Naive thymus-derived CD8-positive, alpha-beta T cell (primary cell): ENCODE measurements at places on chromosomes 11 and 22. TPM values are rescaled to one million over a fixed set of nuclear protein-coding genes. Genes with fewer than 3 reads are reported as not detected.

- no peak for DNase-seq
Measured at GRCh38 chr11:115607621-115608221, 103.5 kb upstream of the CADM1 start.

The NXPE2 gene
- not detected for total RNA-seq

GRCh38 chr11:117591316-117592039 is 205.5 kb downstream of the DSCAML1 start:
- DNase-seq, result no peak

DNA sequence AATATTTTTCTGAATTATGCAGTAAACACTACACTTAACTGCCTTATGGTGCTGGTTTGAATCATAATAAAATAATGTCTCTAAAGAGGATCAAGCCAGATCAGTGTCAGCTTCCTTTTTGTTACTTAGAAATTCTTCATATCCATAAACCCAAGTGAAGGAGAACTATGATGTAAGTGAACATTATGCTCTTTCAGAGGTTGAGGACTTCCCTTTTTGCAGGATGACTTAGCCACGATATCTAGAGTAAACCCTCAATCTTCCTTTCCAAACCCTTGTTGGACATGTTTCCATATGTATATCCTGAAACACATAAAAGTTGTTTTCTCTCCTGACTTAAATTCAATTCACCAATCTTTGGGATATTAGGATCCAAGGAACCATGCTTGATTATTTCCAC is 19.1 kb downstream of the OR8D1 start:
- DNase-seq, result no peak

DNA sequence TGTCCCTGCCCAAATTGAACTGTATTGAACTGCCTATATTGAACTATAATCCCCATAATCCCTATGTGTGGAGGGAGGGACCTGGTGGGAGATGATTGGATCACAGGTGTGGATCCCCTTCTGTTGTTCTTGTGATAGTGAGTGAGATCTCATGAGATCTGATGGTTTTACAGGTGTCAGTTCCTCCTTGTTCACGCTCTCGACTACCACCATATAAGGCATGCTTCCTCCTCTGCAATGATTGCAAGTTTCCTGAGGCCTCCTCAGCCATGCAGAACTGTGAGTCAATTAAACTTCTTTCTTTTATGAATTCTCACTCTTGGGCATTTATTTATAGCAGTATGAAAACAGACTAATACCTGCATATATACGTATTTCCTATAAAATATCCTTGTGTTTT is 206.5 kb upstream of the PDGFD start:
- DNase-seq, result no peak
